GM19239 (cell line): ENCODE measurements at places on chromosomes 4 and X.

DNA sequence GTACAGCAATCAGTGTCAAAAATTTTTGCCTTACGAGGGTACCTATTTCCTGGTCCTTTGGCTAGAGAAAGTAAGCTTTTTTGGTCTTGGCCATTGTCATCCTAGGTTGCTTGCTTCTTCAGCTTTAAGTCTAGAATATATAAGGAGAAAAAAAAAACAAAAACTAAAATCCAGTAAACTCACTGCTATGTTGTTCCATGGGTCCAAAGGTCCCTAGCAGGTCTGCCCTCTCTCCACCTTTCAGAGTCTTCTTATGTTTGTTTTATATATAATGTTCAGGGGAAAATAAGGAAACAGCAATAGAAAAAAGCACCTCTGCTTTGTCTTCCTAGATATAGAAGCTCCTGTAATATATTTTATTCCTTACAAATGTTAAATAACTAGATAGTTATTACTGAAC is 18.1 kb upstream of the BMP2K start:
- no peak for DNase-seq

DNA sequence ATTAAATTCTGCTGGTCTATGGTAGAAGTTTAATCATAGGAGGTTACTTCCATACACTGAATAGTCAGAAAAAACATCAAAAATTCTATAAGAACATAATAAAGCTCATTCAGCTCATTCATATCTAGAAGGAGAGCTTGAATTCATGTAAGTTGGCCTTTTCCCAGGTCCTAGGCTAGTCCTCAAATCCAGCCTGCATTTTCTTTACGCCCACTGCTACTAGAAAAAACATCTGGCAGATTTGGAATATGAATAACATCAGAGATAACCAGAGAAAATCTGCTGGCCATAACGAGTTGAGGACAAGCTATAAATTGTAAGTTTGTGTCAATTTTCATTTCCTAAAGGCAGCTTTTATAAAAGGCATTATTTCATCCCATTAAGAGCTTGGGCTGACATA is 95.5 kb downstream of the MXRA5 start:
- no peak for DNase-seq

GRCh38 chr4:47145630-47146029 is 114.3 kb downstream of the GABRB1 start:
- peak; percentile 4 for DNase-seq

- DNase-seq = no peak
Observed at GRCh38 chrX:54597728-54598127, 67.7 kb downstream of the GNL3L start.

DNA sequence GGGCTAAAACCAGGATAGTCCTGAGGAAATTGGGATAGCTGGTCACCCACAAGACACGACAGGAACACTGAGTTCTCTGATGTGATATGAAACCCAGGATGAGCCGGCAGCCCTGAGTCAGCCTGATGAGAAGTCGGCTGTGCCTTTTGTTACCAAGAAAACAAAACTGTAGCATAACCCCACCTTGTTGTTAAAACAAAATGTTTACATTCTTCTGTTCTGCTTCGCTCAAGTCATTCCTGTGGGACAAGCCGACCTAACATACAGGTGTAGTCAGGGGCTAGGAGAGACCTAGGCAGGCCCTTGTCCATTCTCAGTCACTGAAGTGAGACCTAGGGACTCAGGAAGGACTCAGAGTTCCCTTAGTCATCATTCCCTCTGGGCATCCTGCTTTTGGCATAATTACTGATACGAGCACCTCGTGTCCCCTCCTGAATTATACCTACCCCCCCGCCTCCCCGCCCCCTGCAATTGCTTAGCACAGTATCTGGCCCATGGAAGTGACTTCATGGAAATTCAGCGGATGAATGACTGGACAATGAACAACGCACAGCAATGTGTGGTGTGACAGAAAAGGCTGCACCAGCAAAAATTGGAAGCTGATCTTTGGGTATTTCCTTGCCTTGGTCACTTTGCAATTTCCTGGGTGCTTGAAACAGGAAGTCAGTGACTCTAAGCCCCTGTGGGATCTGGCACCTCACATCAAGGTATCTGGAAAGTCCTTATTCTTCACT is 31.9 kb upstream of the TLR2 start:
- DNase-seq = no peak

DNA sequence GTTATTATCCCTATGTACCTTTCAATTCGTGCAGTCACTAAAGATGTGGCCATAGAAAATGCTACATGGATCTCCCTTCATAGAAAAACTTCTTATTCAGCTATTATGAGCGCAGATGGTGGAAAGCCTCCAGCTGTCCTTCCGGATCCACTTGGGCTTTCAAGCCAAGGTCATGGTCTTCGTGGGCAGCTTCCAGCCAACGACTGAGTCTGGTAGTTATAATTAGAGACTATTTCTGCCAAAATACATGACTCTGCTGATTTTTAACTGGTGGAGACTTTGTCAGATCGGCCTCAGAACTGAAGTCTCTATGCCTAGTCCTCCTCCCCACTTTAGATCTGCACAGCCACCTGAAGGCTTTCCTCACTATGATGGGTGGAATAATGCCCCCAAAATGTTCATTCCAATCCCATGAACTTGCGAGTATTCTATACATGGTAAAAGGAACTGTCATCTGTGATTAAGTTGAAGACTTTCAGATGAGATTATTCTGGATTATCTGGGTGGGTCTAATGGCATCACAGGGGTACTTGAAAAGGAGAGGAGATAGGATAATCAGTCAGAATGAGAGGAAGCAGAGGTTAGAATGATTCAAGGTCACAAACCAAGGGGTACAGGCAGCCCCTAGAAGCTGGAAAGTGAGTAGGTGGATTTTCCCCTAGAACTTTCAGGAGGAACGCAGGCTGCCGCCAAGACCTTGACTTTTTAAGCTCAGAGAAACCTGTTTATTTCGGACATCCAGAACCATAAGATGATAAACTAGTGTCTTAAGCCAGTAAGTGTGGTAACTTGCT is 171.1 kb upstream of the CXCL13 start:
- no peak for DNase-seq

DNA sequence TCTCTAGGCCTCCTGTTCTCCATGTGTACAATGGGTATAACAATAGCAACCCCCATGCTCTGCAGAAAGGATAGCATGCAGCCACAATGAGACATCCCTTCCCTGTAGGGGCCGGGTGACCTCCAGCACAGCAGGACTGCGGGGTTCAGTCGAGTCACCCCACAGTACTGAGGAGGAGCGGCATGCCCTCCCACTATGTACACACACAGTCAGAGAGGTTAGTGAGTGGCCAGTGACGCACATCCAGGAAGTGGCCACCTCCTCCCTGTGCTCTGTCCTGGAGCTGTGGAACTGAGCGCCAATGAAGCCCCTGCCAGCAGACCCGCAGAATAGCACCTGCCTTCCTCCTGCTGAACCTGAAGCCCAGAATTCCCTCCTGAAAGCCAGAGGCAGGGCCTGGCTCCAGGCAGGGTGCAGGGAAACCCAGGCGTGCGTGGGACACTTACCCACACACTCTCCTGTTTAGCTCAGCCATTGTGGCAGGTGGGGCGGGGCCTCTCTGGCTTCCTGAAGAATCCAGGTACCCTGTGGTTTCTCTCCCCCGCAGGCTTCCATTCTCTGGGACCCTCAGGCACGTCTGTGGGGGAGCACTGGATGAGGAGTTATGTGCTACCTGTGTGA is 50.0 kb downstream of the WFS1 start:
- DNase-seq = no peak

DNA sequence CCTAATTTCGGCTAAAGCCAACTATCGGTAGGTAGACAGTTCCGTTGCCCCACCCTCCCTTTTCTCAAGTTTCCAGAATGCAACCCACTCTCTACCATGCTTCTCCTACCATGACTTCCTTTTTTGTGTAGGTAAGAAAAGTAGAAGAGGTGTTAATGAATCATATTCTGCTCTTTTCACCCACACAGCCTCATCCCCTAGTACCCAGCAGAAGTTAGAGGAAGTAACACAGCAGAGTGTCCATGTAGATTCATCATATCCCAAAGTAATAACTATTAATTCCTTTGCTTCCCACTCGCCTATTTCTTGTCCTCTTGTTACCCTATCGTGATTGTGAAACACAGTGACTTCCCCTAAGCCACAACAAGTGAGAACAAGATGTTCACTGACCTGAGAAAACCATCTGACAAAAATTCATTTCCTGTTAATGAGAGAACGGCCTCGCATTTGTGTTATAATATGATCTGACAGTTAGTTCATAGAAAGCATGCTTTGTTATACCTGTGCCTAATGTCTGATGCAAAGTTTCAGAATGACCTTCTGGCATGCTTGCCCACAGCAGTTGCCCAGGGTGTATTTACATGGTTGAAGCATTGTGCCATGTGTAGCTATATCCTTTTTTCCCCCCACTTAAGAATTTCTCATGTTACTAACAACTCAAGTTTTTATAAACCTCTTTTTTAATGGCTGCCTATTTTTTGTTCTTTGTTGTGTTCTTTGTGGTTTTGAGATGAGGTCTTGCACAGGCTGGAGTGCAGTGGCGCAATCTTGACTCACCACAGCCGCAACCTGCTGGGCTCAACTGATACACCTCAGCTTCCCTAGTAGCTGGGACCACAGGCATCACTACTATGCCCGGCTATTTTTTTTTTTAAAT is 185.6 kb downstream of the RAP1GDS1 start:
- DNase-seq = peak; percentile 9

DNA sequence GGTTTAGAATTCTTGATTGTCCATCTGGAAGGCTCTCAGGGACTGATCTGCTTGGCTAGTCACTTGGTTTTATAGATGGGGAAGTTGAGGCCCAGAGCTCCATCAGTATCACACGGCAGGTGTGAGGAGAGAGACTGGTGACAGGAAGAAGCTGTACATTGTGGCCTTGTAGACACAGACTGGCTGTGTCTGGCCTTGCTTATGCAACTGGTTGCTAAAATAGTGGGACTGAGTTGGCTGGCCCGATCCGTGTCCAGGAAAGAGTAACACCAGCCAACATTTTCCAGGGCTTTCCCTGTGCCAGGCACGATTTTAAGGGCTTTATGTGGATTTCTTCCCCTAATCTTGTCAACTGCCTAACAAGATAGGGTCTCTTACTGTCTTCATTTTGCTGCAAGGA is 2.8 kb downstream of the TBC1D14 start:
- DNase-seq = no peak

DNA sequence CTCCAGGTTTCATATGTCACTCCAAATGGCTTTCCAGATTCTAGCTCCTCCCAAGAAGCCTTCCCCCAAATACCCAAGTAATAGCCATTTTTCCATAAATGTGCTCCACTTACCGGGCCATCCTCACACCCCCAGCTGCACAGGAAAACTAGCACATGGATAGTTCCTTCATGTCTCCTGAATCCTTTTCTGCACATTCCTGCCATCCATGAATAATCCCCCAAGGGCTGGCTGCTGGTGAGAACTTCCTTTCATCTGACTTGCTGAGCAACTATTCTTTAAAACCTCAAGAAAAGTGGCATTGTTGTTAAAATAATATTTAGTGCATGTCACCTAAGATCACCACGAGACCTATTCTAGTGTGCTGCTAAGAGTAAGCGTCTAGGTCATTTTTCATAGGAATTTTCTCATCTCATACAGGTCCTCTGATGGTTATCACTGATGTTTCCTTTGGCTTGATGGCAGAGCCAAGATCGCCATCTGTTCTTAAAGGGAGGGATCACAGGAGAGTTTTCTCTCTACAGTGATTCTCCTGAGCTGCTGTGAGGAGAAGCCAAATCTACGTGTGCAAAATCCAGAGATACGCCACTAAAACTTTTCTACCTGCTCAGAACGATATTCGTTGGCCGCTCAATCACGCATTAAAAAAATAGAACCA is 71.3 kb downstream of the MAP3K15 start:
- DNase-seq = no peak

- no peak for DNase-seq
Observed at GRCh38 chr4:97027728-97028410, 1115.4 kb downstream of the STPG2 start.

GRCh38 chrX:1453395-1453783 is 680 bp upstream of the ASMTL start:
- DNase-seq = no peak

DNA sequence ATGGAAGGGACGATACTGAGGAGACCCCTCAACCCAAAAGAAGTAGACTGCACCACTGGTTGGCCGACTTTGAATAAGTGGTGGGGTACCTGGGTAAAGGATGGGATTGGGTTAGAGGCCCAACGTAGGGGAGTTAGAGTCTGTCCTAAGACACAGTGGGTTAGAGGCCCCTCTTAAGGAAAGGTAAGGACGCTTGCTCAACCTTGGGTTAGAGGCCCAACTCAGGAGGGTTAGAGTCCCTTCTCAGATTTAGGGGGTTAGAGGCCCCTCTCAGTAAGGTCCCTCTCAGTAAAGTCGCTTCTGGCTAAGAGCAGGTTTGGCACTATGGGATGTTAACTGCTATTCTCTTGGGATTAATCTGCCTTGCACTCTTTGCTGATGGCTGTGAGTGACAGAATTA is 81.3 kb downstream of the ACOX3 start:
- no peak for DNase-seq

- no peak for DNase-seq
Observed at GRCh38 chr4:98284640-98285046, 23.5 kb downstream of the RAP1GDS1 start.

DNA sequence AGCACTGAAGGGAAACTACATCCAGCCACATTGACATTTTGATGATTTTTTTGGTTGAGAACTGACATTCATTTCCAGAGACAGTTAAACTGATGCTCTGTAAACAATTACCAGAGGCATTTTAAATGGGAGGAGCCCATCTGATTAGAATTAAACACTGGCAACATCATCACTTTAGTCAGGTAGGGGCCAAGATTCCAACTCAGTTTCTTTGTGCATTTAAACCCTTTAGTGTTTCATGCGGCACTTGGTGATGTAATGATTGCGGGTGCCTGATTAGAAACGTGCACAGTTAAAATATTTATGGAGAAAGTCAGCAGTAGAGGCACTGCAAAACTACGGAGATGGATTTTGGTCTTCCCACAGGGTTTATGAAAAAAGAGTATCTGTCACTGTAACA is 16.1 kb downstream of the TNIP3 start:
- DNase-seq = no peak
